Mucosa of gallbladder (tissue), 1 donor: ENCODE measurements at places on chromosomes 16 and 17.
A peak's percentile ranks its signal among the peaks of the same experiment; 100 is the strongest.

DNA sequence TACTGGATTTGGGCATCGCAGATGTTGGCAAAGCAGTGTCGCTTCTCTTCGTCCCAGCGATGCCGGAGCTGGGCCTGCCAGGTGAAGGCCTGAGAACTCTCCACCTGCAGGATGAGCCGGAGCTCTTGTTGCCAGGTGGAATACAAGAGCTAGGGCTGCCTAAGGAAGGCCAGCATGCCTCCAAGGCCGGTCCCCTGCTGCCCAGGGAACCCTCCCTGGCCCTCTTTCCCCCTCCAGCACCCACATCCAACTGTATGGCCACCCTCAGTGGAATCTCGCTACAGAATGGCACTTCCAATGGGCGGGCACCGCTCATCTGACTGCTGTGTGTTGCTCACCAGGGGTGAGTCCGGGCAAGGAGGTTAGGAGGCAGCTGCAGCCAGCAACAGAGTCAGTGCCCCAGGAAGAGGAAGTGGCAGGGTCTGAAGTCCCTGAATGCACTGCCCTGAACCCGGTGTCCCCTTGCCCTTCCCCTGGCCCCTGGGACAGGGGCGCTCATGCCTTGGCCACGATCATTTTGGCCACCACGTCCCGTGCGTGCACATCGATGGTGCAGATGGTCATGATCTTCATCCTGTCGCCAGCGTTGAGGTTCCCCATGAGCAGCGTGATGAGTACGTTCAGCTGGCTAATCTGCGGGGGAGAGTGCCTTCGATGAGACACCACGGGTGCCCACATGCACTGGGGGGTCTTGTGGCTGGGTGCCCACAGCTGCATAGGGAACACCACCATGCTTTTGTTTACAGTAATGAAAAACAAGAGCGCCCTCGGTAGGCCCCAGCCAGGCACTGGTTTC is 75.8 kb downstream of the DNAH17 start:
- no peak for DNase-seq

DNA sequence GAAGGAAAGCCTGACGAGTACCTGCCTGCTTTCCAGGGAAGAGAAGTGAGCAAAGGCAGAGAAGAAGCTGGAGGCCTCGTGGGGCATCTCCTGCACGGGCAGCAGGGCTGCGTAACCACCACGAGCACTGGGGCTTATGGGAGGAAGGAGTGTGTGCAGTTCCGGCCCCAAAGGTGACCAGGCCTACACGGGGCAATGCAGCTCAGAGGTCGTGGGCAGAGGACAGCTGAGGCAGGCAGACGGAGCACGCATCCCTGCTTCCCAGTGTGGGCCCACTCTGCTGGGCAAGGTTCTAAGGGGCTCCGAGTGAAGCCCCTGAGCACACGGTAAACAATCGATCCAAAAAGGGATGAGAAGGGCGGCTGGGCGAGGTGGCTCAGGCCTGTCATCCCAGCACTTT is 109.7 kb downstream of the ANKRD11 start:
- DNase-seq: no peak

DNA sequence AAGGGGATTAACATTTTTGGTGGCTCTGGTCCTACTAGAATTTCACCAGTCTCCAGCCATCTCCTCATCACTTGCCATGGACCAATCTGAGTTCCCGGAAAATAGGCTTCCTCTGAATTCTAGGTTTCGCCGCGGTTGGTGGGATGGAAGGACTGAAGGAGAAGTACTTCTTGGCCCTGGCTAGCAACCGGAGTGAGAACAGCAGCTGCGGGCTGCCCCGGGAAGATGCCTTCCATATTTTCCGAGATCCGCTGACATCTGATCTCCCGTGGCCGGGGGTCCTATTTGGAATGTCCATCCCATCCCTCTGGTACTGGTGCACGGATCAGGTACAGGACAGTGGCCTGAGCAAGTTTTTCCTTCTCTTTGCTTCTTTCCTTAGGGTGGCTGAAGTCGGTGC is 45.0 kb downstream of the SLC5A11 start:
- DNase-seq: no peak

GRCh38 chr17:81336930-81337325 is 41.8 kb upstream of the SLC38A10 start:
- no peak for DNase-seq

GRCh38 chr17:39238311-39238972 is 12.7 kb upstream of the STAC2 start:
- DNase-seq: peak; percentile 56

- DNase-seq: no peak
Observed at GRCh38 chr17:34113089-34113488, 142.0 kb upstream of the CCL2 start.

- DNase-seq: no peak
Observed at GRCh38 chr17:205148-205669, 23.8 kb upstream of the DOC2B start.
